Putamen (tissue), 1 donor: ENCODE measurements at places on chromosomes 6 and 20.

DNA sequence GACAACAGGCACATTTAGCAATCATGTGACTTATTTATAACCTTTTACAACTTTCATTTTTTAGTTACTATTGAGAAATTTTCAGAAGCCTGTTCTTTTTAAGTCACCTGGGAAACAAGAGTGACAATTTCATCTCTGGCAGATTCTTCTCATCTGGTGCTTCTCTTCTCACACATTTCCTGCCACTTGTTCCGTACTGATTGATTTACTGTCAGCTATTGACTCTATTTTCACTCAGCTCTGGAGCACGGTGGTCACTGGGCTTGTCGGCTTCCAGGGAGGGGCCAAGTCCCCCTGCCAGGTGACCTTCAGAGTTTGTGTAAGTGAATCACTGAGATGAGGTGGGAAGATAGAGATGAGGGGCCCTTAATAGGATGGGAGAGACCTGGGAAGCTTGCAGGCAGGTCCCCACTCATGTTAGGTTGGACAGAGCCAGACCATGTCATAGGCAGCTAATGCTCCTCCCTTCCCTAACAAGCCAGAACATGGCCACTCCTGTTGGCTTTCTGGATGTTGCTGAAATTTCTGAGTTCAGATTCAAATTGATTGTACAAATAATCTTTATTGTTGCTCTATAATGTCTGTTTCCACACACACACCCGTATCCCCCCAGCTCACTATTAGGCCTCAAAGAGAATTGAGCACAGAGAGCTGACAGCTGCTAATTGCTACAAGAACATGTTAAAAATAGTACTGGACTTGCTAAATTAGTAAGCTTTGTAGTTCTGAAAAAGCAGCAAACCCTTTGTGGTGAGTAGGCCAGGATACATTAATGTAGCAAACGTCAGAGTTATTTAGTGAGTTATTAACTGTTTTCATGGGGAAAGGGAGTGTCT, 13.3 kb downstream of the DUSP22 start:
- DNase-seq: no peak

DNA sequence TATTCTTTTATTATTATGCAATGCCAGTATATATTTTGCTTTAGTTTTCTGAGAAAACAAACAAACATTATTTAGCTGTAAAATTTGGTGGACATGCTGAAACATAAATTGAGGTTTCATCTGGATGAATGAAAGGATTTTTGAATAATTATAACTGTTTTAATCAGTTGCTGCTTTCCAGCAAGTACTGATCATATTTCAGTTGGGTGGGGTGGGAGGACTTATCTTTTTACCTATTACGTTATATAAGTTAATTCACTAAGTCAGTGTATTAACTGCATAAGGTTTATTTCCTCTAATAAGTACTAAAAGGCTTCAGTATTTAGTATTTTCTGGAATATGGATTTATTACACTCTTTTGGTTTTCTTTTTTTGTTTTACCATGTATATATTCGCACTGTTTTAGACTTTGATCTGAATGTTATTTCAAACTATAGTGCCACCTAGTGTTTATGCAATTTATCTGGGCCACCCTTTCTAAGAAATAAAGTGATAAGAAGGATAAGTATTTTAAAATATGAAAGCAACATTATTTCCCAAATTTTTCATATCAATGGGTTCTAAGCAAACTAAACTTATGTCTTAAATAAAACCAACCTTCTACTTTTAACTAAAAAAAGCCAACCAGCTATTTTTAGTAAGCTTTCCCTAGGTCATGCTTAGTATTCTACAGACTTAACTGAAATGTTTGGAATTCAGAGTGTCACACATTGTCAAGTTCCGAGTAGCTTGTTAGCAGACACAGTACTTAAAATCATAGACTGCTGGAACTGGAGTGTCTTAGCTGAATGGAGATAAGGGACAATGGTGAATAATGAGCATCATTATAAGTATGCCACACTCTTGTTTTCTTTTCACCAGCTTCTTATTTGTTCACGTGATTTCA, 105.4 kb upstream of the MCHR2 start:
- DNase-seq: peak; percentile 14

DNA sequence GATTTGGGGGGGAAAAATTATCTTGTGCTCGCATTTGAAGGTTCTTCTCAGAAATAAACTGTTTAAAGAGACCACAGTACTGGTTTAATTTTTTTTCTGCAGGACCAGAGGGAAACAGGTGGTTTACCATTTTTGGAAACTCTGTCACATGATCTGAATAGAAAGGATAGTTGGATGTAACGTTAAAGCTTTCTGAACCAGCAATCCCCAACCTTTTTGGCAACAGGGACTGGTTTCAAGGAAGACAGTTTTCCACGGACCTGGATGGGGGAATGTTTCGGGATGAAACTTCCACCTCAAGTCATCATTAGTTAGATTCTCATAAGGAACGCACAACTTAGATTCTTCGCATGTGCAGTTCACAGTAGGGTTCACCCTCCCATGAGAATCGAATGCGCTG, 50.4 kb downstream of the MCM8 start:
- no peak for DNase-seq

DNA sequence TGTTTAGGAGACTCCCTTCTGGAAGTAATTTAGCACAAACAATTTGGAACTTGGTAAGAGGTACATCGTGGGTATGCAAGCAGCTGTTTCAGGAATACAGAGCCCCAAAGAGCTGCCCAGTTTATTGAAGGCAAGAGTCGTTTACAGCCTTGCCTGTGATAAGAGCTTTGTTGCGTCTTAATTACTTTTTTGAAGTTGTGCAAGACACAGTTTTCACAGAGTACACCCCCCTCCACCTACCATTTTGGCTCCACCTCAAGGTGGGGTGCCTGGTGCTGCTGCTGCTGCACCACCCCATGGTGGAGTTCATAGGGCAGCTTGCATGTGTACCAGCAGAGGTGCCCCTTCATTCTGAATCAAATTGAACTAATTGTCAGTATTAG, 296.1 kb downstream of the ZFAND3 start:
- DNase-seq: no peak

DNA sequence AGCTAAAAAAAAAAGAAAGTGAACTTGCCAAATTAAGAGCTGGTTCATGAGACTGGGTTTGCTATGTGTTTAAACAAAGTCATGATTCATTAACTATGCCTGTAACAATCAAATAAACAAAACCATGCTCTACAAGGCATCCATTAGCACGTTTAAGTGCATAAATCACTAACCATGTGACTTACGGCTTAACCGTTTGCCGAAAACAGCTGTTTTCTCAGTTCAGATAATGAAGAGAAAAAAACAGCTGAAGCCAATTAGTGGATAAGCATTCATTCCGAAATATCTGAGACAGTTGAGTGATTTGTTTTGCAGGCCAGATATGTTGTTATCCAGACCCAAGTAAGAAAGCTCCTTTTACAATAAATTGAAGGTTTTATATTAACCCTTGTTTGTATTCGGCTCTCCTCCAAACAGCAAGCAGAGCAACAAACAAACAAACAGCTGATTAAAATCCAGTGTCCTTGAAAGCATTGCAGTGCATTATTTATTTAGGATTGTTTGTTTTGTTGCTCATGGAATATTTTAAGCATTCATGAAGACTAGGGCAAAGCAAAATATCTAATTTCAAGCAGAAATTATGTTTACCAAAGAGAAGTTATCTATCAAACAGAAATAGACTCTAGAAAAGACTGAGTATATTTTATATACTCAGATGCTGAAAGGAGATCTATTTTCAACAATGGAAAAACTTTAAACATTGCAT, 343.5 kb downstream of the RFPL4B start:
- DNase-seq: no peak

DNA sequence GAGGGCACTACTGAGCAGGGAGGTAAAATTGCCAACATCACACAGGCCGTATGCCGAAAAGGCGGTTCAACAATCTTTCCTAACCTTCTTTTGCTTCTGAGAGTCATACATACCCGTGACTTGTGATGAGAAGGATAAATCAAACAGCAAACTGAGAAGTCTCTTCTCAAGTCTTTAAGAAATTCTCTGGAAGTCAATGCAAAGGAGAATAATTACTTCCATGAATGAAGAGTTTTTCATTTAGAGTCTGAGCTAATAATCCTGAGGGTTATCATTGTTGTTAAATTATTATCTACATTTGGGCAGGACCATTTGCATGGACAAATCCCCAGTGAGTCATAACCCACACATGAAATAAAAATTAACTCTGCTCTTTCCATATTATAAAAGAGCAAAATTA, 22.4 kb upstream of the ILRUN start:
- DNase-seq: no peak

DNA sequence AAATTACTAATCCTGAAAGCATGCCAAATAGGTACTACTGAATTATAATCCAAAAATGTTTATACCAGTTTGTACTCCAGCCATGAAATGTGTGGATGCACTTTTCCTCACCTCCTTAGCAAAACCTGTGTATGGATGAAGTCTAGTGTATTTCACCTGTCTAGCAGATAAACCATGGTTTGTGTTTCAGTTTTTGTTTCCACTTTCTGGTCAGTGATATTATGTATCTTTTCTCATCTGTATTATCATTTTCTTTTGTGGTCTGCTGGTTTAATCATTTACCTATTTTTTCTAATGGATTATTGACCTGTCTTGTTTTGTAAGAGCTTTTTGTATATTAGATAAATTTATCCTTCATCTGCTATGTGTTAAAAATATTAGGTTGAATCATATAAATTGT, 41.0 kb upstream of the TMEM217 start:
- DNase-seq: no peak

DNA sequence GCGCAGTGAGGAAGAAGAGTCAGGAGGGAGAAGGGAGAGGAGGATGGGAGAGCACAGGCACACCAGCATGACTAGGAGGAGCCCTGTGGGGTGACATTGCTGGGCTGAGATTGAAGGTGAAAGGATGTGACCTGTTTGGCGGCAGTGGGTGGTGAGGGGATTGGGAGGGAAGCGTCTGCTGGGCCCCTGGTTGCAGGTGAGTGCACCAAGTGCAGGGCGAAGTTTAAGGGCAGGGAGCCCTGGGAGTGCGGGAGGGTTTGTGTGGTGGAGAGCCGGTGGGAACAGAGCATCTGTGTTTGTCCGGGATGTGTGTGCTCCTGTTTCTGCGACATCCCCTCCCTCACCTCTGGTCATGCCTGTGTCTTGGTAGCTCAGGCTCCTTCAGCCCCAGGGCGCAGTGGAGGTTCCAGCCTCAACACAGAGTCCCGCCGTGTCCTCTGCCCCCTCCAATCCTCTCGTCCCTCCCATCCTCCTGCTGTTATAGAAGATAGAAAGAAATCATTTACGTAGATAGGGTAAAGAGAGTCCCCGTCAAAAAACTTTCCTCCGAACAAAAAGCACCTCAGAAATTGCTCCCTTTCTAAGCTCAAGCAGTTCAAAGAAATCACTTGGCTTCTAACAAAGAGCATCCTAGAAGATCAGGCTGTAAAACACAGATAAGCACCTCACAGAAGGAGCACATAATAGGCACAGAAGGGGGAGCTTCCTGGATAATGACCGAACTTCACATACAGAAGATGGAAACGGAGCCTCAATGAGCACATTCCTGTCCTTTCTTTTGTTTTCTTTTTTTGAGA, 25.0 kb downstream of the ULBP1 start:
- DNase-seq: no peak

DNA sequence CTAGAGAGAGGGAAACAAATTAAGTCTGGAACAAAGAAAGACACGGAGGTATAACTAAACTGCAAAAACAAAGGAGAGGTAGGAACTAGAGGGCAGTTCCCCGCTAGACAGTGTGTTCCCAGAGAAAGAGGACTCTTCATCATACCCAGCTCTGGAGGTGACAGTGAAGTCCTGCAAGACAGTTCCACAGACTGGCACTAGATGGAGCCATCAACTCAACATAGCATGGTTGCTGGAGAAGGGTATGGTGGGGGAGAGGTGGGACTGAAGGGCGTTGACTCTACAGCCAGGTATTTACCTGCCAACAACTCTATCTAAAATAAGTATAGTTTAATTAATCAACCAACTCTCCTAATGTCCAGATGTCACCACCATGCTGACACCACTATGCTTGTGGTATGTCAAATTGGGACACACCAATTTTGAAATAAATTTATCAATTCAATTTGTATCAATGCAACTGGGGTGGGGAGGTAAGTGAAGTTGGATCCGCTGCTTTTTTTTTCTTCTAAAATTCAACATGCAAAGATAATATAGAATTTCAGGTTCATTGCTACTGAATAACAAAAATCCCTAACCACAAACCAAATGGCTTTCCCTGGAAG, 9.7 kb downstream of the BACH2 start:
- no peak for DNase-seq

DNA sequence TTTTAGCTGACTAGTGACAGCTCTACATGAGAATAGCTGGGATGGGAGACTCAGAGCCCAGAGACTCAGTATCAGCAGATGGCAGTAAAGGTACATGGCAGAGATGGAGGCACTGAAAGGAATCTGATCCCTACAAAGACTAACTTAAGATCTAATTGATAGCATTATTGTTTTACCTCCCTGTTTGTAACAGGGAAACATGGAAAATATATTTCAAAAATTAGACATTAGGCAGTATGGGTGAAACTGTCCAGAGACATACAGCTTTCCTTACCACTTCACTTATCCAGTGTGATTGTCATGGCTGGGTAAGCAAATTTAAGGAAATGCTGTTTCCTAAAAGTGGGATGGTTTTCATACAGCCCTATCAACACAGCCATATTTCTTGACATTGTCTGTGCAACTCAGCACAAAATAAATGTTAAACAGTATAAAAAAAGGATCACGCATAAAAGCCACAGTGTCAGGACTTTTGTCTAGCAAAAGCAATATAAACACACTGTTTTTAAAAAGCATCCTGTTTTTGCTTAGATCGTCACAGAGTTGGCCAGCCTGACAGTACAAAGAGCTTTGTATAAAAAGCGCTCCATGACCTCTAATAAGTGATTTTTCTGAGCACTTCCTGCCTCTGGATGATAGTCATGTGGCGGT, 376.9 kb downstream of the PHF3 start:
- DNase-seq: peak; percentile 49

- DNase-seq: no peak
Measured at GRCh38 chr6:102950967-102951366, 1557.5 kb downstream of the GRIK2 start.

- no peak for DNase-seq
Measured at GRCh38 chr6:43887906-43888683, 118.1 kb downstream of the VEGFA start.

- peak; percentile 34 for DNase-seq
Measured at GRCh38 chr6:19052219-19052618, 665.1 kb downstream of the RNF144B start.

GRCh38 chr20:19887556-19888268, 129.4 kb upstream of the NAA20 start:
- no peak for DNase-seq

GRCh38 chr20:49792006-49792405, 20.6 kb upstream of the SLC9A8 start:
- DNase-seq: no peak
